Kidney epithelial cell (primary cell): ENCODE measurements at places on chromosomes 13 and 19. TPM values are rescaled to one million over a fixed set of nuclear protein-coding genes. Genes with fewer than 3 reads are reported as not detected.

DNA sequence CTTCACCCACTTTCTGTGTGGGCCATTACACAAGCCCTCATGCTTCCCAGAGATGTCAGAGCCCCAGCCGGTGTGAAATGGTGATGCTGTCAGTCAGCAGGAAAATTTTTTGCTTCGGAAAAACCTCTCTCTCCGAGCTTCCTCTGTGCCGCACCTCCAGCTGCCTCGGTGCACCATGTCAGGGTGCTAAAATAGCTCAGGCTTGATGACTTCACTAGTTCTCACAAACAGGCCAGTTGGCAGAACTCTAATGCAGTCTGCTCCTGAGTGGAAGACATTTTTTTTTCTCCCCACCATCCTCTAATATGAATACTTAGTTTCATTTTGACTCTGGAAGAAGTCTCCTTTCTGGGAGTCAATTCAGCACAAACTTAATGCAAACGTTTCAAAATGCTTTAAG is 71.3 kb downstream of the KLF12 start:
- no peak for DNase-seq

APC2 gene
- total RNA-seq = not detected in 2 replicates

MTIF3 gene
- 44.8 and 105 TPM in 2 replicates for total RNA-seq

TMED1 gene
- total RNA-seq = 35.0 and 37.4 TPM in 2 replicates

DNA sequence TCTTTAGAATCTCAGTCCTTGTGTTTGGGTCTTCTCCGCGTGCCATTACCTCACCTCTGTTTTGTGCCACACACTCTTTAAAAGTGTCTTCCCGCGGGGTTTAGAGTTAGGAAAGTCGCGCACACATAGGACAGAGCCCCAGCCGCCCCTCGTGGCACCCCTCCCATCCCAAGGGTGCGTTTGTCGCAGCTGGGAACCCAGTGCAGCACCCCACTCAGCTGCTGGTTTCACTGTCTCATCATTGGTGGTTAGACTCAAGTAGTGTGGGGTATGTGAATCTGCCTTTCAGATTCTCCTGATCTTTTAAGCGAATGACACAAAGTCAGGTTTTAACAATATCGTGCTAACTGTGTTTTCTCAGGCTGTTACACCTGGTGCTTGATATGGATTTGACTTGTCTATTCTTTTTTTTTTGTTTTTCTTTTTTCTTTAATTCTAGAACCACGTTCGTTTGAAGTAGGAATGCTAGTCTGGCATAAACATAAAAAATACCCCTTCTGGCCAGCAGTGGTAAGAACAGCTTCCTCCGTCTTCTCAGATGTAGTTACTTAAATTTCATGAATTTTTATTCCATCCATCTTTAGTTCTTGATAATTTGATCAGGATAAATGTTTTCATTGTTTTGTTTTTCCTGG is 19.5 kb upstream of the NDUFS7 start:
- no peak for DNase-seq

DNA sequence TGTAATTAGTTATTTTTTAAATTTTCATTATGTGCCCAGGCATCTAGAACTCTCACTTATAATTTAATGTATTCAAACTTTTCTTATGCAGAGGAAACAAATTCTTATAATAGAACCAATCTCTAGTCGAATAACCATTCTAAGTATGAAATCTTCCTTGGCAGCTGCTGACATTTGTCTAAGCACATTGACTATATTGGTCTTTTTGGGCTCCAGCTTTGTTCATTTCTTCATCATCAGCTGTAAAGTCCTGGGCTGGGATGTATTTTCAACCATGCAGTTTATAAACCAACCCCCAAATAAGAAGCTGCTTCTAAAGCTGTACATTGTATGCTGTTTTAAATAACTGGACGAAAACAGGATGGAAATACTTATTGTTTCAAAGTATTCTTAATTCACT is 2.3 kb upstream of the MICU2 start:
- no peak for DNase-seq

GPR108 gene
- 59.9 and 66.6 TPM in 2 replicates for total RNA-seq

- no peak for DNase-seq
Measured at GRCh38 chr13:40780822-40781401, 8.5 kb upstream of the SLC25A15 start.

ACP5 gene
- total RNA-seq = 23.4 and 24.8 TPM in 2 replicates

DNA sequence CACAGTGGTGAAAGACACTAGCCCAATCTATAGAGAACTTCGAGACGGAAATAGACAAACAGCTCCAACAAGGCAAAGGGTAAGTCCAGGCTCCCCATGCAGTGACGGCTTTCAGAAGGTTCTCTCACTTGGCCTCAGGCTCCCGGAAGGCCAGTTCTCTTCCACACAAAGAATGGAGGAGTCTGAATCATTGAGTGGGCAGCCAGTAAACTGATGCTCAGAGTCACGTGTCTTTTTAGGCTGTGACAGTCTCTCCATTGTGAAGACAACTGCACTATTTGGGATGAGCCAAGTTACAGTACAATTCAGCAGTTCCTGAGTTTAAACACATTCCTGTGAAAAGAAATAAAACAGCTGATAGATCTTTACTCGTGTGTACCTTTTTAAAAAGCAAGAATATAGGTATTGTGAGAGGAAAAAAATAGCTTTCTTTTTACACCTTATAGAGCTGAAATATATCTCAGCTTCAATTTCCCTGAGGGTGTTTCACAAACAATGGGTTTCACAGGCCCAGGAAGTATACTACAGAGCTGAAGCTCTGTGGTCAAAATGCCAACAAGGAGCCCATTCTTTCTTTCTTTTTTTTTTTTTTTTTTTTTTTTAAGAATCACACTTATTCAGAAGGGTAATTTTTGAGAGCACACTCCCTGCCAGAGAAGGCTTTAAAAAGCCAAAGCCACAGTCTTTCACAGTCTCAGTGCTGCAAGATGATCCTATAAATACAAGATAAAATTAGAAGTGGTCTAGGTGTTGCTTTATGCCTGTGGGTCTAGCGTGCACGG is 135.1 kb downstream of the FREM2 start:
- no peak for DNase-seq

DNA sequence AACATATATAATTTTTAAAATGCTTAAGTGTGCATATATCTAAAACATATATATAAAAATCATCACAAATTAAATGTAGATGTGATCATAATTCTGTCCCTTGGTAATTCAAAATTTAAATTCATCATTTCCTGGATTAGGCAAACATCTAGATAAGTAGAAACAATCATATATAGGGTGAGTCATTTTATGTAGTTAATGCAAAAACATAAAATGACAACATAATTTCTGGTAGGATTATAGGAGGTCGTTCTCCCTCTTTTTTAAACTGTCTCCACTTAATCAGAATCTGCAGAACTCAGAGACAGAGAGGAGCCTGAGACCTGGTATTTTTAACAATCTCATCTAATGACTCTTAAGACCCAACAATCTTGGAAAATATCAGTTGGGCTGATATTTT is 333.4 kb downstream of the KCTD12 start:
- no peak for DNase-seq

SMIM44 gene
- total RNA-seq = 0.62 and 1.2 TPM in 2 replicates

- no peak for DNase-seq
Measured at GRCh38 chr13:74193391-74193790, 59.2 kb upstream of the KLF12 start.

MAG gene
- total RNA-seq = 0.04 TPM in 1 of 2 replicates, not detected in the other

GRCh38 chr19:18194554-18195238 is 1.7 kb downstream of the MPV17L2 start:
- no peak for DNase-seq

ZNF560 gene
- total RNA-seq = 0.33 and 0.55 TPM in 2 replicates

DNA sequence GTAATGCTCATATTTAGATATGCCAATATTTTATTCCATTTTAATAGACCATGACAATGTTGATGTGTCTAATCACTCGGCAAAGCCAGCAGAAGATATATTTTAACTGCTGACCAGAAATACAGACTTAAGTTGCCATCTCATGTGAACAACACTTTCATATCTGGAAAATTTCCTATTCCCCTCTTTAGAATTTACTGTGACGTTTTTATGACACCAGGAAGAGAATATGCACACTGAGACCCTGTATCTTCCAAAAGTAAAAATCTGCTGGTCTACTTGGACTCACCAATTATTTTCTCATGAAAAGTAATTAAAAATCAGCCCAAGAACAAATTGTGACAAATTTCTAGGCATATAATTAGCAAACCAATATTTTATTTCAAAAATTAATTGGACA is 2.1 kb downstream of the PROSER1 start:
- DNase-seq = no peak

DNA sequence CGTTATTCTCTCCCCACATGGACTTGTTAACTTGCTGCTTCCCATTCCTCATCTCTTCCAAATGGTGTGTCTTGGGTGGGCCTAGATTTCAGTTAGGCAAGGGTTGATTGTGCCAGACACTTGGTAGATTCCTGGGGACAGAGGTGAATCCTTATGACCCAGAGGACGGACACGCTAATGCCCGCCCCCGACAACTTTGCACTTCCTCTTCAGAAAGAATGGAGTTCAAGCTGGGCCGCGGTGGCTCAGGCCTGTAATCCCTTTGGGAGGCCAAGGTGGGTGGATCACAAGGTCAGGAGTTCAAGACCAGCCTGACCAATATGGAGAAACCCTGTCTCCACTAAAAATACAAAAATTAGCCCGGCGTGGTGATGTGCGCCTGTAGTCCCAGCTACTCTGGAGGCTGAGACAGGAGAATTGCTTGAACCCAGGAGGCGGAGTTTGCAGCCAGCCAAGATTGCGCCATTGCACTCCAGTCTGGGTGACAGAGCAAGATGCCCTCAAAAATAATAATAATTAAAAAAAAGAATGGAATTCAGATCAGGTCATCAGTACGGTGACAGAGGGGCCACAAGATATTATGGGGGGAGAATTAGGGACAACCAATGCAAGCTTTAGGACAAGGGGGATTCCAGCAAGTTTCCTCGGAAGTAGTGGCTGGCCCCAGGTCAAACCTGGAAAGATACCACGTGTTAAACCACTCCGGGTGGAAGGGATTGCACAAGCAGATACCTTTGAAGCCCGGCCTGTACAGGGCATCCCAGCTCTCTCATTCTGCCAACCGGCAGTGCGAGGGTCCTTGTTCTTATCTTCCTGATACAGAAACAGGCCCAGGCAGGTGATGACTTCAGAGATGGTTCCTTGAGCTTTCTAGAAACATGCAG is 2.7 kb downstream of the MYO9B start:
- no peak for DNase-seq

LILRA6 gene
- not detected in 2 replicates for total RNA-seq

DNA sequence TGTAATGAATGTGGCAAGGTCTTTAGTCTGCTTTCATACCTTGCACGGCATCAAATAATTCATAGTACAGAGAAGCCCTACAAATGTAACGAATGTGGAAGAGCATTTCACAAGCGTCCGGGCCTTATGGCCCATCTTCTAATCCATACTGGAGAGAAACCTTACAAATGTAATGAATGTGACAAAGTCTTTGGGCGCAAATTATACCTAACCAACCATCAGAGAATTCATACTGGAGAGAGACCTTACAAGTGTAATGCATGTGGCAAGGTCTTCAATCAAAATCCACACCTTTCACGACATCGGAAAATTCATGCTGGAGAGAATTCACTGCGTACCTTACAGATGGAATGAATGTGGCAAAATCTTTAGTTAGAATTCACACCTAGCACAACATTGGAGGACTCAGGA is 3.3 kb upstream of the ZNF880 start:
- no peak for DNase-seq

- DNase-seq = no peak
Measured at GRCh38 chr13:49627831-49628652, at the start of gene ARL11. Gene ARL11, plus strand, starts transcription at chr13:49628507. Its CDS starts 1,941 bp downstream, at chr13:49630448.

GRCh38 chr19:3039641-3040077 is 10.6 kb upstream of the TLE2 start:
- no peak for DNase-seq

C19orf81 gene
- total RNA-seq = 4.4 and 16.5 TPM in 2 replicates

- DNase-seq = no peak
Measured at GRCh38 chr19:39100500-39101166, 16.5 kb downstream of the ACP7 start.

- no peak for DNase-seq
Measured at GRCh38 chr13:50635504-50635903, 208.0 kb downstream of the DLEU7 start.

DNA sequence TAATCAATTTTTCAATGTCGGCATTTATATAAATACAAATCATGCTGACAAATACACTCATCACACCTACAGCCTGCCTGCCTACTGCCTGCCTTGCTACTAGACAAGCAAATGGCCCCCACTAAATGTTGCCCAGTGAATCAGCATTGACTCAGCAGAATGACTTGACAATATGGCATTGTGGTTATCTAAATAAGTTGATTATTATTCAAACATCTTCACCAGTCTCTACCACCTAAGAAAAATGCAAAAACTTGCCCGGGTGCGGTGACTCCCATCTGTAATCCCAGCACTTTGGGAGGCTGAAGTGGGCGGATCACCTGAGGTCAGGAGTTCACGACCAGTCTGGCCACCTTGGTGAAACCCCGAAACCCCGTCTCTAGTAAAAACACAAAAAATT is 296.1 kb downstream of the PCDH9 start:
- DNase-seq = peak; percentile 90

DNA sequence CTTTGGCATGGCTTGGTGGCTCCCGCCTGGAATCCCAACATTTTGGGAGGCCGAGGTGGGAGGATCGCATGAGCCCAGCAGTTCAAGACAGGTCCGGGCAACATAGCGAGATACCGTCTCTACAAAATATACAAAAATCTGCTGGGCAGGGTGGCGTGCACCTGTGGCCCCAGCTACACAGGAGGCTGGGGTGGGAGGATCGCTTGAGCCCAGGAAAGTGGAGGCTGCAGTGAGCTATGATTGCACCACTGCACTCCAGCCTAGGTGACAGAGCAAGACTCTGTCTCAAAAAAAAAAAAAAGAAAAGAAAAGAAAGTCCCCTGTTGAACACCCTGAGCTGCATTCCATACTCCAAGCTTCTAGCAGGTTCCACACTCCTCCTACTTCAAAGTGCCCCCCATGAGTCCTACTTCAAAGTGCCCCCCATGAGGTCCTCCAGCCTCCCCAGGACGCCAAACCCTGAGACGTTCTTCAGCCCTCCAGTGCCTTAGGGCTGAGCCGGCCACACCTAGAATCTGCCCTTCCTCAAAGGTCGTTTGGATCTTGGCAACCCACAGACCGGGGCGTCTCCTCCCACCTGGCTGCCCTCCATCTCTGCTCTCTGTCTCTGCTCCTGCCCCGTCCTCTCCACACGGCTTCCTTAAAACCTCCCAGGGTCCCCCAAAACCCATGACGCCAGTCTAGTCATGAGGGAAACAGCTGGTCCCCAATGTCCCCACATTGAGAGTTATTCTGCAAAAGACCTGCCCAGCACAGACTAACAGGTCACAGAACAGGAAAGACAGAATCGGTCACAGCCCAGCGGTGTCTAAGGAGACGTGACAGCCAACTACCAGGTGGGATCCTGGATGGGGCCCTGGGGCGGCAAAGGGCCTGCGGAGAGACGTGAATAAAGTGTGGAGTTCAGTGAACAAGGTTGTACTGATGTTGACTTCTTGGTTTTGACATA is 4.8 kb downstream of the TJP3 start:
- DNase-seq = no peak

- DNase-seq = no peak
Measured at GRCh38 chr19:54458648-54459281, 4.8 kb downstream of the LENG9 start.

- DNase-seq = no peak
Measured at GRCh38 chr13:74485757-74486156, 351.6 kb upstream of the KLF12 start.

REEP6 gene
- 8.7 and 9.7 TPM in 2 replicates for total RNA-seq

ADAMTSL5 gene
- 0.58 and 1.8 TPM in 2 replicates for total RNA-seq

GRWD1 gene
- total RNA-seq = 44.6 and 47.1 TPM in 2 replicates
